ENCODE measurements at places on chromosomes 3 and 15.
A peak's percentile ranks its signal among the peaks of the same experiment; 100 is the strongest.

GRCh38 chr15:68208136-68208535 is 3.0 kb upstream of the CALML4 start:
- H3K4me3 ChIP-seq = no peak overlapping the region
- no peaks in the 10 kb centered on the region for H3K4me1 ChIP-seq
- no peak overlapping the region for H3K27ac ChIP-seq

- no peaks in the 10 kb centered on the region for H3K4me1 ChIP-seq
- H3K36me3 ChIP-seq = no peaks in the 10 kb centered on the region
- no peak overlapping the region for H3K27ac ChIP-seq
- no peak overlapping the region for H3K4me3 ChIP-seq
Observed at GRCh38 chr3:46312991-46313390, 40.9 kb upstream of the CCR2 start.

DNA sequence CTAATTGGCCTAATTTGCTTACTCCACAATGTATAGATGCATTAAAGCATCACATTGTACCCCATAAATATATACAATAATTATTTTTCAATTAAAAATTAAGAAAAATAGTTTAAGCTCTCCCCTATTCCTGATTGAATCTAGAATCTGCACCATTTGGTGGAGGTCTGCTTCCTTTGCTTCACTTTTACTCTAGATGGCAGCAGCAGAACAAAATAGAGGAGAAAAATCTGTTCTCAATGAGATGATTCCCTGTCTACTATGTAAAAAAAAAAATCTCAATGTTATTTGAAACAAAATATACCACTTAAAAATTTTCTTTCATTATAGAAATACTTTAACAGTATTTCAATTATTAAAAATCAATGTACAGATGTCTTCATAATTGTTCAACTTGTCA is 109.6 kb upstream of the FXR1 start:
- no peak overlapping the region for H3K27ac ChIP-seq
- H3K27me3 ChIP-seq = no peaks in the 10 kb centered on the region
- DNase-seq = peak; percentile 2
- no peak overlapping the region for H3K4me3 ChIP-seq

GRCh38 chr3:54146506-54147239 is 24.3 kb downstream of the CACNA2D3 start:
- no peak overlapping the region for H3K4me3 ChIP-seq
- no peak for DNase-seq
- no peak overlapping the region for H3K27ac ChIP-seq
- no peaks in the 10 kb centered on the region for H3K27me3 ChIP-seq

- no peaks in the 10 kb centered on the region for H3K36me3 ChIP-seq
- H3K4me3 ChIP-seq = no peak overlapping the region
- no peak for DNase-seq
- H3K27me3 ChIP-seq = no peaks in the 10 kb centered on the region
- H3K4me1 ChIP-seq = no peaks in the 10 kb centered on the region
- no peak overlapping the region for H3K27ac ChIP-seq
Observed at GRCh38 chr15:99963096-99963825, 230.0 kb upstream of the LYSMD4 start.

GRCh38 chr3:148955544-148956346 is 35.6 kb upstream of the GYG1 start:
- H3K27me3 ChIP-seq = no peaks in the 10 kb centered on the region
- peak; percentile 43 for DNase-seq
- H3K4me1 ChIP-seq = peaks cover 2% of the 10 kb centered on the region
- no peak overlapping the region for H3K4me3 ChIP-seq
- no peaks in the 10 kb centered on the region for H3K36me3 ChIP-seq

- no peak for DNase-seq
- no peaks in the 10 kb centered on the region for H3K27me3 ChIP-seq
- H3K27ac ChIP-seq = peak overlapping the region; percentile 79
- H3K36me3 ChIP-seq = peaks cover 31% of the 10 kb centered on the region
Observed at GRCh38 chr3:48472673-48472922, 26.1 kb downstream of the ATRIP start.

DNA sequence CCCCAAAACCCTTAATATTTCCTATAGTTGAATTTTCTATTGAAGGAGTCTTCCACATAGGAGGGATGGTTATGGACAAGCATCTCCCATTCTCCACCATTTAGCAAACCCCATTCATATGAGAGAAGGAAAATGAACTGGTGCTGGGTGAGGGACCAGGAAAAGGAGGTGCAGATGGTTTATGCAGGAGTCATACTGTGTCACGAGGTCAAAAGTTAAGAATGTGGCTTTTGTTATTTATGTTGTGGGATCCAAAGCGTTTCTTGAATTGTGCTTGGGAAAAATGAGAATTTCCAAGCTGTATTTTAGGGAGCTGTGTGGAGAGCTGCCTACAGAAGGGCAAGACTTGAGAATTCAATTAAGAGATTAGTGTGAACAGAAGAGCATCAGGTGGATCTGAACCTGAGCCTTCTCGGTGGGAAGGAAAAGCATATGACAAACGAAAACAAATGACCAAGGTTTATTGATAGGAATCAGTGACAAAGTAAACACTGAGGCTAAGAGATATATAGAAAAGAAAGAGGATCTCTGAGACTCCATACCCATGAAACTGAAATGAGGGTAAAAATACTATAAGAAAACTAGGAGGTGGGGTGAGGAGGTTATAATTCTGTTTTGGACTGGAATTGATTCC is 473.3 kb upstream of the NR2F2 start:
- no peak for DNase-seq
- no peaks in the 10 kb centered on the region for H3K36me3 ChIP-seq
- no peaks in the 10 kb centered on the region for H3K27me3 ChIP-seq
- no peak overlapping the region for H3K4me3 ChIP-seq
- peaks cover 6% of the 10 kb centered on the region for H3K4me1 ChIP-seq

DNA sequence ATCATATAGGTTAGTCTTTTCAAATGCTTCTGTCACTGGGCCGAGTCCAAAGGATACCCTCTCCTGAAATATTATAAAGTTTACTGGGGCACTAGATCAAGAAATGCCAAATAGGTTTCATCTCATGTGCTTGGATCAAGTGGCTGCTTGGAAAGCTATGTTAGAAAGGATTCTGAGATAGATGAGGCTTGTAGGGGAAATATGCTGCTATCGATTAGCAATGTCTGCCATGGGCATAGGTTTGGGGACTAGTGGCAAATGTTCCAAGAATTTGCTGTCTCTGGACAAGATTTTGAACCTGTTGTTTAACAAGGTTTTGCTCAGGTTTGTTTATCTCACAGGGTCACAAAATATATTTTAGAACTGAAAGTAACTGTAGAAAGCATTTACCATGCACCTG is 23.0 kb upstream of the UBE2Q2 start:
- no peak for DNase-seq
- no peak overlapping the region for H3K4me3 ChIP-seq
- H3K27me3 ChIP-seq = peaks cover 3% of the 10 kb centered on the region
- peaks cover 14% of the 10 kb centered on the region for H3K4me1 ChIP-seq

DNA sequence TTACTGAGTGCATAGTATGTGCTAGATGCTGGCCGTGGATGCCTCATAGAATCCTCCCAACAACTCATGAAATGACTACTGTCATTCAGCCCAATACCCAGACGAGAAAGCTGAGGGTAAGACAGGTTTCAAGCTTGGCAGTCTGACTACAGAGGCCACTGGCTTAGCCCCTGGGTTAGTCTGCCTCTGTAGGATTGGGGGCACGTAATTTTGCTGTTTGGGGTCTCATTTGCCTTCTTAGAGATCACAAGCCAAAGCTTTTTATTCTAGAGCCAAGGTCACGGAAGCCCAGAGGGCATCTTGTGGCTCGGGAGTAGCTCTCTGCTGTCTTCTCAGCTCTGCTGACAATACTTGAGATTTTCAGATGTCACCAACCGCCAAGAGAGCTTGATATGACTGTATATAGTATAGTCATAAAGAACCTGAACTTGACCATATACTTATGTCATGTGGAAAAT is 1.0 kb upstream of the CCR5 start:
- no peak overlapping the region for H3K27ac ChIP-seq
- no peaks in the 10 kb centered on the region for H3K36me3 ChIP-seq
- H3K4me1 ChIP-seq = no peaks in the 10 kb centered on the region
- peaks cover 4% of the 10 kb centered on the region for H3K27me3 ChIP-seq
- H3K4me3 ChIP-seq = no peak overlapping the region
- no peak for DNase-seq

DNA sequence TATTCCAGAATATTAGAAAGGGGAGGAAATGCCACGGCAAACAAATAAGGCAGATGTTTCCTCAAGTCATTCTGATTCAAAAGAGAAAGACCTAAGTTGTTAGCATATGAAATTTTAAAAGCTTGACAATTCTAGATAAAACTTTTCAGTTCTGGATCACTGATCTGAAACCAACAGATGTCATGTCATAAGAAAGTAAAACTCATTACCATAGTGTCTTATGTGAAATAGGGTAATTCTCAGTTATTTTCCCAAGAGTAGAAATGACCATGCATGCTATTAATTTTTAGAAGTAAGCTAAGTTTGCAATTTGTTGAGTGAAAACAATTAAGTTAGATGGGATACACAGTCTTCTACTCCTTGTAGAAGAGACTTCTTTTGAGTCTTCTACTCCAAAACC is 630.3 kb downstream of the NAALADL2 start:
- no peaks in the 10 kb centered on the region for H3K4me1 ChIP-seq
- no peak overlapping the region for H3K27ac ChIP-seq
- no peak overlapping the region for H3K4me3 ChIP-seq

GRCh38 chr15:67915461-67916374 is 75.9 kb upstream of the RNU6-1 start:
- no peak for DNase-seq
- no peaks in the 10 kb centered on the region for H3K36me3 ChIP-seq
- H3K27me3 ChIP-seq = no peaks in the 10 kb centered on the region

DNA sequence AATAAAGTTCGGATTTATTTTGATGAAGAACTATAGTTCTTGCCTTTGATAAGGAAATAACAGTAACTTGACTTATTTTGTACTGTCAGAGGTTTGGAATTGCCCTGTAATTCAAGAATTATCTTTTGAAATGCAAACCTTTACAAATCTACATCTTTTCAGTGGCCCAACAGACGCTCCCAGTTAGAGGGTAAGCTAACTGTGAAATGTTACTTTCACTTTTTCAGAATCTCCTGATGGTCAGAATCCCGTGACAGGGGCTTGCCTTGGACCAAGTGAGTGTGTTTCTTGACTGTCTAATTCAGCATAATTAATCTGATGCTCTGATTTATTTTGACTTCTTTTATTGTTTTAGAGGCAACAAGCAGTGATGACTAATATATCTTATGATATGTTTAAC is 262.5 kb downstream of the PLOD2 start:
- H3K4me1 ChIP-seq = no peaks in the 10 kb centered on the region
- H3K36me3 ChIP-seq = no peaks in the 10 kb centered on the region
- no peak overlapping the region for H3K4me3 ChIP-seq
- no peaks in the 10 kb centered on the region for H3K27me3 ChIP-seq
- no peak overlapping the region for H3K27ac ChIP-seq

DNA sequence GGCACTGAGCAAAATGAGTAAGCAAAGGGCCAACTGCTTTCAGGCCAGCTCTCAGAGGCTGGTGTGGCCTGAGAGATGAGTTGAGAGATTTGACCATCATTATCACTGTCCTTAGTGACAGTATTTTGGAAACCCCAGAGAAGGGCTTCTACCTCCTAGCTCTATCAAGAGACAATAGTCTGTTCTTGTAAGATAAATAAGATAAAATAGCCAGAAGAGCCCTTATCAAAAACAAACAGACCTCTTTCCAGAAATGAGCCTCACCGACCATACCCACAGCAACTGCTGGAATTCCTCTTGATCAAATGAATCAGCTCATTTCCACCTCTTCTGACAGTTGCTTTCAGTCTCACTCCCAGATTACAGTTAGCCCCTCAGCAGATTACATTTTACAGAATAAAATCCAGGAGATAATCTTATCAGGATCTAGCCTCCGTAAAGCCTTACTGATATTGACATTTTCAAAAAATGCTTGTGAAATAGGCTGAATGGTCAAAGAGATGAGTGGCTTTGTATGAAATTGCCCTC is 4.5 kb downstream of the HDC start:
- no peaks in the 10 kb centered on the region for H3K36me3 ChIP-seq
- no peak for DNase-seq
- no peaks in the 10 kb centered on the region for H3K27me3 ChIP-seq
- H3K4me1 ChIP-seq = peaks cover 7% of the 10 kb centered on the region

DNA sequence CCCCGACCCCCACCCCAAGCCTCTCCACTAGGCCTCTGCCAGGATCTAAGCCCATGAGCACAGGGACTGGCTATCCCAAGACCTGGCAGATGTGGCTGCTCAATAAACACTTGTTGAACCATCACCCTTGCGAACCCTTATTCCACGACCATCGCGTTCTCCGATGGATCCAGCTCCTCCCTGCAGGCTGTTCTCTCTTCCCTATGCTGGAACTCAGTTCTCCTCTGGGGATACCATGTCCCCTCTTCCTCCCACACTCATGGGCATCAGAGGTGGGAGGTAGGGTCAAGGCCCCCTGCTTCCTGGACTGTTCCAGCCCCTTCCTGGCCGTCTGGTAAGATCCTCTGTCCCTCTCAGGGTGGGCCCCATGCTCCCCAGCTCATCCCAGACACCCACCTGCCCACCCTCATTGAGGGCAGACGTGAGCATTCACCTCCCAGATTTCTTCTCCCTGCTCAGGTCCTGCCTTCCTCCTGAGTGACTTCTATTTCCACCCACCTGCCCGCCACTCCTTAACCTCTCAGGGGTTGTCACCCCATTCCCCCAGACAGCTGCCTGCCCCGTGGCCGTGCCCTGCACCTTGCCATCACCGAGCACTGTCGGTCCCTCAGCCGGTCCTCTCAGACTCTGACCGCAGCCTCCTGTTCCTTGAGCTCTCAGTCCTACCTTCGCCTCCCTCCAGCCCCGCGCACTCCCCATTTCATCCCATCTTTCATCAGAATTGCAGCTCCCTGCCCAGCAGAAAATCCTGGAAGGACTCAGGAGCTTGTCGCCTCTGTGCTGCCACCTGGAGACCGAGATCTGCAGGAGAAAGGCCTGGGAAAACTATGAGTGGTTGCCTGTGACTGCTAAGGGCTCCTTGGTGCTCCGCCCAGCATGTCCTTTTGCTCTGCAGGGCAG is 42.0 kb downstream of the PML start:
- peak; percentile 48 for DNase-seq
- no peak overlapping the region for H3K4me3 ChIP-seq
- H3K4me1 ChIP-seq = no peaks in the 10 kb centered on the region
- H3K36me3 ChIP-seq = peaks cover 46% of the 10 kb centered on the region

DNA sequence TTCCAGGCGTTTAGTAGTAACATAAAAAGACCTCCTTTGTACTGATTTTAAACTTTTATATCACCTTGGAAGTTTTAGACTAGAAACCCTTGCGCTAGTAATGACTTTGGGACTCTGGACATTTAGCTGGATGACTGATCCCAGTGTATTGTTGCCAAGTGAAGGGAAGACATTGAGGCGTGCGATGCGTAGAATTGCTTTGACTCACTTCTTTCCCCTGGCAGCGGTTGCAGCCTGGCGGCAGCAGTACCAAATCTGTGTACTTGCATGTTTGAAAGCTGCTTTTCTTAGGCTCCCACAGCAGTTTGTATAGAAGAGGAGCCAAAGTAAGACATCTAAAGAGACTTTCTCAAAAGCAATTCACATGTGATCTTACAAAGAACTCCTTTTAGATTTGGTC is 151.6 kb downstream of the BBX start:
- no peak overlapping the region for H3K4me3 ChIP-seq
- H3K27ac ChIP-seq = no peak overlapping the region
- H3K36me3 ChIP-seq = no peaks in the 10 kb centered on the region

Measured in neuronal stem cell (in vitro differentiated cells).